ENCODE measurements at places on chromosomes 3 and 15.
A peak's percentile ranks its signal among the peaks of the same experiment; 100 is the strongest.

- DNase-seq: no peak
Observed at GRCh38 chr15:41423979-41424659, 7.2 kb downstream of the RTF1 start.

- no peak for DNase-seq
Observed at GRCh38 chr15:22951381-22952280, 28.5 kb downstream of the CYFIP1 start.

- DNase-seq: no peak
Observed at GRCh38 chr15:41517895-41518449, 4.3 kb upstream of the LTK start.

- DNase-seq: peak; percentile 21
Observed at GRCh38 chr3:99920481-99921376, 103.1 kb downstream of the CMSS1 start.

GRCh38 chr3:20846066-20846465 lies 660.1 kb upstream of the SGO1 start:
- peak; percentile 10 for DNase-seq

GRCh38 chr3:141094790-141095545 lies 43.8 kb downstream of the SPSB4 start:
- peak; percentile 33 for DNase-seq

DNA sequence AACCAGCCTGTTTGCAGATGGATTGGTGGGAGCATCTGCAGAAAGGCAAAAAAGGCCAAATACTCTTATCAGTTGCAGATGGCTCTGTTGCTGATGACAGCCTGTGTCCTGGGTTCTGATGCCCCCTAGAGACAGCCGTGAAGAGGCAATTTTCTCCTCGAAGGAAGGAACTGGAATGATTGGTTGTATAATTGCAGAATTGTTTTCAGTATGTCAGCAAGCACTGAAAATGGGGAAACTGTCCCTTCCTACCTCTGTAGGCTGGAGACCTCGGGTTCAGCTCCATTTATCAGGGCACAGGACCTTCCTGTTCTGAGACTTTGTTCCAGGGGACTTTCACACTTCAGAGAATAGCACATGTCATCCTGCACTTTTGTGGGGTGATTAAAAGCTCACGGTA lies 103.0 kb downstream of the PGPEP1L start:
- no peak for DNase-seq

DNA sequence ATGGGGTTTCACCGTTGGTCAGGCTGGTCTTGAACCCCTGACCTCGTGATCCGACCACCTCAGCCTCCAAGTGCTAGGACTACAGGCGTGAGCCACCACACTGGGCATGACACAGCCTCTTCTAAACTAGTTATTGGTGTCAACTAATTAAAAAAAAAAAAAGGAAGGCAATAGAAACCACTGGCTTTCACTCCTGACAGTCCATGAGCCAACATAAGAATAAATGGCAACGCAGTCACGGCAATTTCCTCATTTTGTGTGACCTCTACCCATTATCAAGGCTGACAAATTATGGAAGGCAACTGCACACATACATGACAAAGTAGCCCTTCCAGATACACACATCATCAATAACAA lies 5.9 kb downstream of the ARHGEF3 start:
- no peak for DNase-seq

DNA sequence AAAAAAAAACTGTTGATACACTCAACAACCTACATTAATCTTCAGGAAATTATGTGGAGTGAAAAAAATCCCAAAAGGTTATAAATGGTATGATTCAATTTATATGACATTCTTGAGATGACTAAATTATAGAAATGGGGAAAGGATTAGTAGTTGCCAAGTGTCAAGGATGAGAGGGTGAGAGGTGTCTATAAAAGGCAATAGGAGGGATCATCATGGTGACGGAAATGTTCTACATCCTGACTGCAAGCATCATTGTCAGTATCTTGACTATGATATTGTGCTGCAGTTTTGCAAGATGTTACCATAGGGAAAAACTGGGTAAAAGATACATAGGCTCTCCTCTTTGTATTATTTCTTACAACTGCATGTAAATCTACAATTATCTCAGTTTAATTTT lies 125.6 kb downstream of the FRMD5 start:
- no peak for DNase-seq

- DNase-seq: no peak
Observed at GRCh38 chr15:89132611-89133507, 44.6 kb downstream of the ABHD2 start.

GRCh38 chr15:63986751-63987341 lies 59.4 kb downstream of the DAPK2 start:
- no peak for DNase-seq

- no peak for DNase-seq
Observed at GRCh38 chr3:52234516-52235447, 4.2 kb downstream of the TWF2 start.

DNA sequence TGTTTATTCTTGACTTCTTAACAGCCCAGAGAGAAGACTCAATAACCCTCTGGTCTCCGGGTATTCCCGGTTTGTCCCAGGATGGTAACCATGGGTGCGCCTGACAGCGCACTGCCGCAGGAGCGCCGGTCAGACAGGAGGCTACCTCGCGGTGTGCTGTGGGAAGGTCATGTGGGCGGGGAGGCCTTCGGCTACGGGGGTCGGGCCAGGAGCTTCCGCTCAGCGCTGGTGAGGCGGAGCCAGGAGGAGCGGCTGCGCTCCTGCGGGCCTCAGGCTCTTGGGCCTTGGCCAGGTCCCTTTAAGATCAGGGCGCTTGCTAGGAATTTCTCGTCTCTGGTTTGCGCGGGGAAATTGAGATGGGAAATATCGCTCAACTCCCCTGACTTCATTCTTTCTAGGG lies 182.3 kb upstream of the NDN start:
- peak; percentile 37 for DNase-seq

GRCh38 chr15:98169551-98169950 lies 209.0 kb downstream of the ARRDC4 start:
- DNase-seq: no peak

GRCh38 chr3:124860599-124860998 lies 26.6 kb downstream of the ITGB5 start:
- DNase-seq: no peak

GRCh38 chr3:16884084-16884747 lies 539 bp upstream of the PLCL2 start:
- DNase-seq: no peak

DNA sequence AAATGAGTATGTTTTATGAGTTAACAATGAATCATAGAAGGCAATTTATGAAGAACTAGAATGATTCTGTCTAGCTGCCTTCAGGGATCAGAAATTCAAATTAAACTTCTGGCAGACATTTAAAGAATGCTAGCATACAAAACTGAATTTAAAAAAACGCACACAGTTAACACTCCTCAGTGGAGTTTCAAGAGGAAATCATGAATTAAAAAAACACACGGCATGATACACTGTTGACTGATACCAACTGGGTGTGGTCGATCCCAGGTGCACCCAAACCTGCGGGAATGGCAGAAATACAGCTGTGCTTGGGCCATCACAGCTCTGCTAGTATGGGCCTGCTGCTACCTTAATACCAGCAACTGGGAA lies 526.0 kb downstream of the FOXP1 start:
- no peak for DNase-seq

- no peak for DNase-seq
Observed at GRCh38 chr3:149886957-149887356, 73.9 kb downstream of the RNF13 start.

DNA sequence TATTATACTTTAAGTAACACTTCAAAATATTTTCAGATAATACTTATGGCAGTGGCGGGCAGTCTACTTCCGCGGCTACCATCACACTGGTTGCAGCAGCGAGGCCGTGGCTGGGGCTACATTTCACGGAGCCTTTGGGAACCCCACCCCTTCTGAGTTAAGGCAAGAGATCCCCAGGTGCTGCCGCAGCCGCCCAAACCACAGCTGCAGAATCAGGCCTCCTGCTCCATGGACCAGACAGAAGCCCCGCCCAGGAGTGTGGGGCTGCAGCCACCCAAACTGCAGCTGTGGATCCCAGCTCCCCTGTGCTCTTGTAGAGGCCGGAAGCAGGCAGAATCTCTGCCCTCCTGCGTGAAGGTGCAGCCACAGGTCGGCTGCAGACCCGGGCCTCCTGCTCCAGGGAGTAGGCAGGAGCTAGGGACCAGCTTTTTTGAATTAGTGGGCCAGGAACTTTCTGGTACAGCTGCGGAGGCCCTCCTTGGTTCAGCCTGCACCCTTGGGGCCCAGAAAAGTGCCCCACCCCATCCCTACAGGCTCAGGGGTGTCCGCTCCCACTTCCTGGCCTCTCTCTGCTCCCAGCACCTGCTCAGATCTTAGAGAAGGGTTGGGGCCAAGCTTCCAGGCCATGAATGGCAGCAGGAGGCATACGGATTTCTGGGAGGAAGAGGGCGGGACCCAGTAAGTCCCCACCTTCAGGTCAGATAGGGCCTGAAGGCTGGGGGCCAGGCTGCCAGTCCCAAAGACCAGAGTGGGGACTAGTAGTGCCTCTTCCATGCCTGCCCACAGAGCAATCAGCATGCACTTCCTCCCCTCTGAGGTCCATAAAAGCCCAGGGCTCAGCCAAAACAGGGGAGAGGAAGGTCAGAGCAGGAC lies 1188.8 kb upstream of the CADM2 start:
- DNase-seq: no peak

DNA sequence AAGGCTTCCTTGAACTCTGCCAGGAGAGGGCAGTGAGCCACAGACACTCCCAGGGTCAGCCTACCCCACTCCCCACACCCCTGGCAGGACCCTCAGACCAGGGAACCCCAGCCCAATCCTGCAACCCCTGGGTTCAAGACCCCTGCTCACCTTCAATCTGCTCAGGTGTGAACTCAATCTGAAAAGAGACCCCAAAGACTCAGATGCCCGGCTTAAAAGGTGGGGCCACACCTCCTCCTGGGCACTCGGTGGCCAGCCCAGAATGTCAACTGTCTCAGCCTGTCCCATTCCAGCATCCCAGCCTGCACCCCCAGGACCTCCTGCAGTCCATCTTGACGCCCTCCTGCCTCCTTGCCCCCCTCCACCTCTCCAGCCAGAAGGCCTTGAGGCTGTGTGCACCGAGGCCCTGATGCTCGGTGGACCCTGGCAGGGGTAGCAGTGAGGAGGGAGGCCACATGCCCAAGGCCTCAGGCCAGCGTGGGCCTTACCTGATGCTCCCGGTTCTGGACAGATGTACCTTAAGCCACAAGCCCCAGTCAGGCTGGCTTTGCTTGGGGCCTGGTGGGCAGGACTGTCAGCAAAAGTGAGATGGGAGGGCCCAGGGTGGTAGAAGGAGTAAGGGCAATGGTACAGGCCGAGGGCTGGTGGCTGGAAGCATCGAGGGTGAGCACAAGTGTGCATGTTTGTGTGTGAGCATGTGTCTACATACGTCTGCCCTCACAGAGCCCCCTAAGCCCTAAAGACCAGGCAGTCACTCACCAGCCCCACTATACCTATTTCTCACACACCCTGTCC lies 2.2 kb downstream of the MYL3 start:
- no peak for DNase-seq

DNA sequence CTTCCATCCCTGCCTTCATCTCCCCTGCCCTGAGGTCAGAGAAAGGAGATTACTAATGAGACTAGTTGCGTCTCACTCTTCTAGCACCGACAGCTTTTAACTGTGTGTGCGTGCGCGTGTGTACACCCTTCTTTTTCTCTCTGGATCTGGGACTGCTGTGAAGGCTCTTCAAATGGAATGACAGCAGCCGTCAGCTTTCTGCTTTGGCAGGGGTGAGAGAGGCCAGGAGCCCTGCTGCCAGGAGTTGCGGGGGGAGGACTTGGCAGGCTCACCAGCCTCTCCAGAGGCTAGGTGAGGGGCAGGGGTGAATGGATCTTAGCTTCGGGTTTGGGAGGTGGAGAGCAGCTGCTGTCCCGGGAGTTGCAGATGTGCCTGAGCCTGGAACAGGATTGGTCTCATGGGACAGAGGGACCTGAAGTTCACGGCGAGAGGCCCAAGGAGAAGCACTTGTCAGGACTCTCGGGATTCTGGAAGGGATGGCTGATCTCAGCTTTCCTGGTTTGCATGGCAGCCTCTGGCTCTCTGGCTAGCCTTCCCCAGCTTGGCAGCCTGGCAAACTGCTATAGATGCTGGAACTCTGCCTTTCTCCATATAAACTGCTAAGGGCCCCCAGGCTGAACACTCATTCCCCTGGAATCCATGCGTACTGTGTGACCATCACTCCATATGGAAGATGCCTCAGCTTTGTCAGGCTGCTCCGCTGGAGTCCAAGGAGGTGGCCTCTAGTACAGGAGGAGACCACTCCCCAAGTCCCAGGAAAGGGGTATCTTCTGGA lies 16.6 kb downstream of the TEX264 start:
- no peak for DNase-seq

GRCh38 chr3:189853906-189854305 lies 222.7 kb downstream of the TP63 start:
- no peak for DNase-seq

DNA sequence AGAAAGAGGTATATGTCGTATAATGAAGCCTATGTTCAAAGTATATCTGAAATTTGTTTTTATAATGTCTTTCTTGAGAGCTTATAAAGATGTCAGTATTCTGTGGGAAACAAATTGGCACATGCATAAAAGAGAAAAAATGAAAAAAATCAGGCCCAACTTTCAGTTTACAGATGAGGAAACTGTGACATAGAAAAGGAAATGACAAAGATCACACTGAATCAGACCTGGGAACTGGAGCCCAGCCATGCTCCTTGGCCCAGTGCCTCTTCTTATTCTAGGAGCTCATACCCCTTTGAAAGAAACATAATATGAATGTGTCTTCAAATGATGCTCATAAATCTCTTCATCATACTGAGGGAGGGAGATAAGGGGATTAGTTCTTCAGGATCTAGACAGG lies 48.4 kb downstream of the TMEM44 start:
- no peak for DNase-seq

DNA sequence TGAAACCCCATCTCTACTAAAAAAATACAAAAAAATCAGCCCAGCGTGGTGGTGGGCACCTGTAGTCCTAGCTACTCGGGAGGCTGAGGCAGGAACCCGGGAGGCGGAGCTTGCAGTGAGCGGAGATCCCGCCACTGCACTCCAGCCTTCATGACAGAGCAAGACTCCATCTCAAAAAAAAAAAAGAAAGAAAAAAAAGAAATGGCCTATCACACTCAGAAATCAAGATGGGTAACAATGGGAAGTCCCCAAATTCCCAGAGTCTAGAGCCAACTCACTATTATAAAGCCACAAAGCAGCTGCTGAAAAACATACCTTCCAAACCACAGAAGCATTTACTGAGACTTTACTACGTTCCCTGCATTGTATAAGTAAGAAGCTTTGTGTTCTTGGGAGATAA lies 7.5 kb downstream of the HDGFL3 start:
- no peak for DNase-seq

GRCh38 chr15:101169495-101170071 lies 82.3 kb downstream of the CHSY1 start:
- no peak for DNase-seq

GRCh38 chr15:100703032-100703578 lies 100.7 kb downstream of the ASB7 start:
- no peak for DNase-seq

- DNase-seq: no peak
Observed at GRCh38 chr3:37610529-37610928, 251.2 kb upstream of the CTDSPL start.

Measured in NCI-H774 (cell line).